ENCODE measurements at places on chromosomes 1 and 21.
A peak's percentile ranks its signal among the peaks of the same experiment; 100 is the strongest.

GRCh38 chr21:19864476-19864875 is 1133.7 kb upstream of the NCAM2 start:
- no peak overlapping the region for H3K4me3 ChIP-seq
- H3K4me1 ChIP-seq: no peaks in the 10 kb centered on the region
- H3K36me3 ChIP-seq: no peaks in the 10 kb centered on the region
- DNase-seq: no peak

- peak overlapping the region; percentile 73 for H3K27ac ChIP-seq
- DNase-seq: no peak
- no peak overlapping the region for H3K4me3 ChIP-seq
- H3K36me3 ChIP-seq: peaks cover 2% of the 10 kb centered on the region
- no peaks in the 10 kb centered on the region for H3K4me1 ChIP-seq
These were observed 27.1 kb upstream of the GPR153 start for GRCh38 chr1:6288026-6288425.

GRCh38 chr1:198196630-198197029 is 39.8 kb downstream of the NEK7 start:
- DNase-seq: no peak
- H3K27me3 ChIP-seq: no peaks in the 10 kb centered on the region
- H3K27ac ChIP-seq: peak overlapping the region; percentile 91
- H3K4me1 ChIP-seq: peaks cover 89% of the 10 kb centered on the region
- peaks cover 3% of the 10 kb centered on the region for H3K36me3 ChIP-seq
- H3K4me3 ChIP-seq: peak overlapping the region; percentile 61

- peaks cover 1% of the 10 kb centered on the region for H3K36me3 ChIP-seq
- H3K4me3 ChIP-seq: no peak overlapping the region
- H3K4me1 ChIP-seq: no peaks in the 10 kb centered on the region
- H3K27me3 ChIP-seq: peaks cover 25% of the 10 kb centered on the region
- H3K27ac ChIP-seq: no peak overlapping the region
These were observed 3.1 kb upstream of the DDR2 start for GRCh38 chr1:162629077-162629627.

- no peak overlapping the region for H3K4me3 ChIP-seq
- no peak overlapping the region for H3K27ac ChIP-seq
- H3K36me3 ChIP-seq: no peaks in the 10 kb centered on the region
- no peak for DNase-seq
These were observed 458 bp upstream of the KRTAP10-4 start for GRCh38 chr21:44572959-44573583.

- H3K4me3 ChIP-seq: peak within 1 kb of the TSS; percentile 64
- H3K36me3 ChIP-seq: no peaks in the 10 kb centered on the region
- no peak for DNase-seq
- peaks cover 55% of the 10 kb centered on the region for H3K27me3 ChIP-seq
These were observed at the start of gene LPAR3 for GRCh38 chr1:84892705-84893618. Gene LPAR3, minus strand, starts transcription at chr1:84893206. Its CDS starts 27,086 bp downstream, at chr1:84866120.

DNA sequence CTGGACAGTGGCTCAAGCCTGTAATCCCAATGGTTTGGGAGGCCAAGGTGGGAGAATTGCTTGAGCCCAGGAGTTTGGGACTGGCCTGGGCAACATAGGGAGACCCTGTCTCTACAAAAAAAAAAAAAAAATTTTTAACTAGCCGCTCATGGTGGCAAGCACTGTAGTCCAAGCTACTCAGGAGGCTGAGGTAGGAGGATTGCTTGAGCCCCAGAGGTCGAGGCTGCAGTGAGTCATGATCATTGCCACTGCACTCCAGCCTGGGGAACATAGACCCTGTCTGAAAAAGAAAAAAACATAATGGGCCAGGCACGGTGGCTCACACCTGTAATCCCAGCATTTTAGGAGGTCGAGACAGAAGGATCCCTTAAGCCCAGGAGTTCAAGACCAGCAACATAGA is 5.3 kb downstream of the SPATC1L start:
- peaks cover 19% of the 10 kb centered on the region for H3K27me3 ChIP-seq
- DNase-seq: no peak
- no peaks in the 10 kb centered on the region for H3K4me1 ChIP-seq
- H3K36me3 ChIP-seq: no peaks in the 10 kb centered on the region
- no peak overlapping the region for H3K27ac ChIP-seq

GRCh38 chr1:36446746-36447145 is 3.5 kb downstream of the OSCP1 start:
- no peak overlapping the region for H3K4me3 ChIP-seq
- no peak overlapping the region for H3K27ac ChIP-seq
- H3K27me3 ChIP-seq: no peaks in the 10 kb centered on the region
- H3K4me1 ChIP-seq: peaks cover 15% of the 10 kb centered on the region
- no peak for DNase-seq
- H3K36me3 ChIP-seq: peaks cover 13% of the 10 kb centered on the region

DNA sequence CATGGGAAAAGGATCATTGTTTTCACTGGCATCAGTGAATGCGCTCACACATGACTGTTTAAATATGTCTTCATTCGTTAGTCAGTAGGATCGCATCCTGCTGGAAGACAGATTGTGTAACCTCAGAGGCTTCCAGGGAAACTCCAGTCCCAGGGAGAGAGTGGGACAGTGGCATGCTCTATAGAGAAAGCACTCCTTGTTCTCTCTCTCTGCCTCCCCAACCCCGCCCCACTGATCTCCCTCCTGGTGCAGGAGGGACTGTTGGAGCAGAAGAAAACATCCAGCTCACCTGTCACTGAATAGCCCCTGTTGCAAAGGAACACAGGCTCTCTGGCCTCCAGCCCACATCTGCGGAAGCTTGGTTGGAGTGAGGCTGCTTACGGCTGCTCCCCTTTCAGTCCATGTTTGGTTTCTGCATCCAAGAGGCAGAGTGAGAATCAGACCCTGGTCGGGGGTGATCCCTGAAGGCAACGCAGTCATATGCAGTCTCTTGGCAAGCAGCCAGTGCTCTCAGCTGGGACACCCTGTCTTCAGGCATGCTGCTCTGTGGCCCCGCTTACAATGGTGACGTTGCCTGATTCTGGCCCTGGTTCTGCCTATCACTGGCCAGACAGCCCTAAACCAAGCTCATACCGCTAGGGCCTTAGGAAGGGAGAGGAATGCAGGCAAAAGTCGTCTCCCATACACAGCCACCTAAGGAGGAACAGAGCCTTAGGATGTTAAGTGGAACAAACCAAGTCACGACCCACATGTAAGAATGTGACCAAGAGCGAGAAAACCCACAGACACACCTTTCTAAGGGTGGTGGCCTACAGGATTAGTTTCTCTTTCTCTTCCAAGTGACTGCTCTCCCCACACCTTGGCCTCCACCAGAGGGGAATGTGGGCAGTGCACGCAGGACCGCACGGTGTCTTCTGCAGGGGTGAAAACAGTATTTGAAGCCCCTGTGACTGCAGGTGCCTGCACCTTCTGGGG is 39.7 kb downstream of the BACE2 start:
- H3K4me1 ChIP-seq: no peaks in the 10 kb centered on the region
- H3K4me3 ChIP-seq: no peak overlapping the region
- H3K36me3 ChIP-seq: no peaks in the 10 kb centered on the region
- DNase-seq: no peak

DNA sequence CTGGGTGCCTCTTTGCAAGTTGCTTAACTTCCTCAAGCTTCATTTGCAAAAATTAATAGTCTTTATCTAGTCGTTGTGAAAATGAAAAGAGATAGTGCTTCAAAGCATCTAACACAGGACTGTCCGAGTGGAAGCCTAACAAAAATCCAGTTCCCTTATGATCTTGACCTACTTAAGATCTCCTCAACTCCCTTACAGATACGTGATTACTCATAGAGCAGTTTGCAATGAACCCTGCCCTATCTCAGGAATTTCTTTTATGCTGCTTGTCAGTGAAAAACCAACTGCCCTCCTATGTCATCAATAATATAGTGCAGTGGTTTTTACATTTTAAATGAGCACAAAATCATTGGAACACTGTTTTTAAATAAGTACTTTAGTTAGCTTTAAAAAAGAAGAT is 314.3 kb downstream of the BACH1 start:
- DNase-seq: no peak
- no peaks in the 10 kb centered on the region for H3K27me3 ChIP-seq
- H3K4me3 ChIP-seq: no peak overlapping the region
- H3K27ac ChIP-seq: no peak overlapping the region

GRCh38 chr1:170661646-170662411 is 2.1 kb upstream of the PRRX1 start:
- H3K36me3 ChIP-seq: peaks cover 1% of the 10 kb centered on the region
- DNase-seq: no peak
- H3K4me1 ChIP-seq: peaks cover 15% of the 10 kb centered on the region
- H3K27me3 ChIP-seq: peaks cover 99% of the 10 kb centered on the region
- no peak overlapping the region for H3K27ac ChIP-seq

DNA sequence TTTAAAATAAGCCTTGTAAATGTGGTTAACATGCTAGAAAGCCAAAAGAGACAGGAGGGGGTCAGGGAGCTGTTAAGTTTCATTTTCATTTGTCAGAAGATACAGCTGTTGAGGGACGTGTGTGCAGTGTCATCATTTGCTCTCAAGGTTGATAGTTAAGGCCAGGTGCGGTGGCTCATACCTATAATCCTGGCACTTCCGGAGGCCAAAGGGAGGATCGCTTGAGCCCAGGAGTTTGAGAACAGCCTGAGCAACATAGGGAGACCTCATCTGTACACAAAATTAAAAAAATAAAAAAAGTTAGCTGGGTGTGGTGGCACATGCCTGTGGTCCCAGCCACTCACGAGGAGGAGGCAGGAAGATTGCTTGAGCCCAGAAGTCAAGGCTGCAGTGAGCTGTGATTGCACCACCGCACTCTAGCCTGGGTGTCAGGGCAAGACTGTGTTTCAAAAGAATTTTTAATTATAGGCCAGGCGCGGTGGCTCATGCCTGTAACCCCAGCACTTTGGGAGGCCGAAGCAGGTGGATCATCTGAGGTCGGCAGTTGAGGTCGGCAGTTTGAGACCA is 22.7 kb downstream of the ZBTB8OS start:
- peak; percentile 44 for DNase-seq
- H3K27me3 ChIP-seq: no peaks in the 10 kb centered on the region
- peak overlapping the region; percentile 67 for H3K4me3 ChIP-seq
- H3K4me1 ChIP-seq: peaks cover 30% of the 10 kb centered on the region

DNA sequence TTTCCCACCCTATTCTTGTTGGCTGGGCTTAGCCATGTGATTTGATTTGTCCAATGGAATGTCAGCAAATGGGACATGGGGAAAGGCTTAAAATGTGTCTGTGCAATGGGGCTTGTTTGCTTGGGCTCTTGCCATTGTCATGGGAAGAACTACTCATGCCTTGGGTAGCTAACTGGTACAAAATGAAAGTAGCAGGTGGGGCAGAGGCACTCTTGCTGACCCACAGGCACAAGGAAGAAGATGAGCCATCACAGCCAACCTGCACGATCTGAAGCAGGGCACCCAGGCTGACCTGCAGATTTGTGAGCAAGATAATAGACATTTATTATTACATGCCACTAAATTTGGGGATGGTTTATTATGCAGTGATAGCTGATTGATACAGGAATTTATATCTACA is 305.9 kb upstream of the CAMK1G start:
- H3K27ac ChIP-seq: no peak overlapping the region
- H3K4me1 ChIP-seq: no peaks in the 10 kb centered on the region
- H3K4me3 ChIP-seq: no peak overlapping the region
- DNase-seq: no peak

DNA sequence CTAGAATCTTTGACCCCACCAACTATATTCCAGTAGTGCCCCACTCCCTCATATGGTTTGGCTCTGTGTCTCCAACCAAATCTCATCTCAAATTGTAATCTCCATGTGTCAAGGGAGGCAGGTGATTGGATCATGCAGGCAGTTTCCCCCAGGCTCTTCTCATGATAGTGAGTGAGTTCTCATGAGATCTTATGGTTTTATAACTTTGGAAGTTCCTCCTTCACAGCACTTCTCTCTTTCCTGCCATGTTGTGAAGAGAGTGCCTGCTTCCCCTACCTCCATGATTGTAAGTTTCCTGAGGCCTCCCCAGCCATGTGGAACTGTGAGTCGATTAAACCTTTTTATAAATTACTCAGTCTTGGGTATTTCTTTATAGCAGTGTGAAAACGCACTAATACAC is 7.7 kb upstream of the SAMD13 start:
- no peak for DNase-seq
- H3K4me1 ChIP-seq: peaks cover 13% of the 10 kb centered on the region
- no peak overlapping the region for H3K27ac ChIP-seq

- peaks cover 67% of the 10 kb centered on the region for H3K36me3 ChIP-seq
- peak overlapping the region; percentile 65 for H3K27ac ChIP-seq
- H3K4me3 ChIP-seq: no peak overlapping the region
- H3K4me1 ChIP-seq: peaks cover 4% of the 10 kb centered on the region
- no peak for DNase-seq
- no peaks in the 10 kb centered on the region for H3K27me3 ChIP-seq
These were observed 27.6 kb downstream of the RRP1B start for GRCh38 chr21:43686811-43687565.

GRCh38 chr1:166859597-166859996 is 16.5 kb downstream of the TADA1 start:
- H3K27ac ChIP-seq: no peak overlapping the region
- no peak overlapping the region for H3K4me3 ChIP-seq
- H3K36me3 ChIP-seq: peaks cover 60% of the 10 kb centered on the region
- no peaks in the 10 kb centered on the region for H3K27me3 ChIP-seq

DNA sequence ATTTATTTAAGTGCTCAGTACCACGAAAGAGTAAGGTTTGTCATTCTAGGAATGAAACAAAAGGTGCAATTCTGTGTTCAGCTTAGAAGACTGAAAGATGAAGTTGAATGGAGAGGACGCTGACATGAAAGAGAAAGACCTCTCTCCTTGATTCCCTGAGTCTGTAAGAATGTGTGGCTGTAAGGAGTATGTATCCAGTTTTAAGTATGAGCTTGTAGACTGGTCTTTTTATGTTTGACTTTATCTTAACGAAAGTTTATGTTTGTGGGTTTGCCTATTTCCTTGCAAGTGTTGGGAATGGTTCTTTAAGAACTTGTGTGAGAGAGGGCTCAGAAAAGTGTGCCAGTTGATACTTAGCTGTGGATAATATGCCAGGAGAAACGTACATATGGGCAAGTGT is 1.4 kb downstream of the CHD1L start:
- DNase-seq: no peak
- peaks cover 39% of the 10 kb centered on the region for H3K4me1 ChIP-seq
- peaks cover 2% of the 10 kb centered on the region for H3K36me3 ChIP-seq
- no peaks in the 10 kb centered on the region for H3K27me3 ChIP-seq

GRCh38 chr1:54695221-54695620 is 20.4 kb upstream of the TTC4 start:
- H3K4me3 ChIP-seq: no peak overlapping the region
- no peak overlapping the region for H3K27ac ChIP-seq
- no peak for DNase-seq
- H3K36me3 ChIP-seq: peaks cover 2% of the 10 kb centered on the region

DNA sequence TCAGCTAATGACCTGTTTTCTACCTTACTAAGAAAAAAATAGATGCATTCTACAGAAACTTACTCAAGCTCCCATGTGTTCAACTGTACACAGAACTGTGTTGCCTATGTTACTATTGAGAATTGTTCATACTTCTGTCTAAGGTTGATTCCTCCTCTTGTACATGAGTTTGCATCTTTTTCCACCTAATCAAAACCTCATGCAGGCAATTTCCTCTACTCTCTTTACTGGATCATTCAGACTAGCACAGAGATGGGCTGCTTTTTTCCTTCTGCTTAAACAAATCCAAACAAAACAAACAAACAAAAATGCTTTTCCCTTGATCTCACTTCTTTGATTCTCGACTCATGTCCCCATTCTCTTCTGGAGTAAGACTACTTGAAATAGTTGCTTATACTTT is 58.8 kb upstream of the PTGFR start:
- no peaks in the 10 kb centered on the region for H3K36me3 ChIP-seq
- no peaks in the 10 kb centered on the region for H3K4me1 ChIP-seq
- H3K27me3 ChIP-seq: no peaks in the 10 kb centered on the region
- no peak for DNase-seq
- H3K27ac ChIP-seq: no peak overlapping the region

GRCh38 chr21:39082656-39083376 is 100.4 kb downstream of the PSMG1 start:
- no peak for DNase-seq
- no peak overlapping the region for H3K4me3 ChIP-seq
- no peaks in the 10 kb centered on the region for H3K4me1 ChIP-seq
- no peak overlapping the region for H3K27ac ChIP-seq
- no peaks in the 10 kb centered on the region for H3K36me3 ChIP-seq
- H3K27me3 ChIP-seq: peaks cover 58% of the 10 kb centered on the region

All from central memory CD8-positive, alpha-beta T cell (primary cell).